ENCODE measurements at places on chromosomes 6 and 20. TPM values are rescaled to one million over a fixed set of nuclear protein-coding genes. Genes with fewer than 3 reads are reported as not detected.

- DNase-seq = no peak
Observed at GRCh38 chr20:57301026-57301425, 28.6 kb upstream of the SPO11 start.

Gene IPCEF1
- not detected for polyA plus RNA-seq

DNA sequence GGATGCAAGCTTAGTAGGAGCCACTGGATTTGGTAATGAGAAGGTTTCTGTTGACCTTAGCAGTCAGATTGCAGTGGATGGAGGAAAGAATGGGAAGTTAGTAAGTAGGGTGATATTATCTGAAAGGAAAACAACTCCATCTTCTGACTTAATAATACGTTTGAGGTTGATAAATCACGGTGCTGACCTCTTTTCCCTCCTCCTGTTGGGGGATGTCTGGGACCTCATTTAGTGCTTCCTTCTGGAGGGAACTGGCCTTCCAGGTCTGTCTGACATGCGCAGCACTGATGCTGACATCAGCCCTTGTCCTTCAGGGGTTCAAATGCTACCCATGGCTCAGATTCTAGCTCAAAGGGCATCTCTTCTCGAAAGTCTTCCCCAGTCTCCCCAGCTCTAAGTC is 48.2 kb upstream of the AKAP12 start:
- DNase-seq = no peak

- DNase-seq = no peak
Observed at GRCh38 chr6:89183294-89183693, 33.9 kb downstream of the GABRR1 start.

DNA sequence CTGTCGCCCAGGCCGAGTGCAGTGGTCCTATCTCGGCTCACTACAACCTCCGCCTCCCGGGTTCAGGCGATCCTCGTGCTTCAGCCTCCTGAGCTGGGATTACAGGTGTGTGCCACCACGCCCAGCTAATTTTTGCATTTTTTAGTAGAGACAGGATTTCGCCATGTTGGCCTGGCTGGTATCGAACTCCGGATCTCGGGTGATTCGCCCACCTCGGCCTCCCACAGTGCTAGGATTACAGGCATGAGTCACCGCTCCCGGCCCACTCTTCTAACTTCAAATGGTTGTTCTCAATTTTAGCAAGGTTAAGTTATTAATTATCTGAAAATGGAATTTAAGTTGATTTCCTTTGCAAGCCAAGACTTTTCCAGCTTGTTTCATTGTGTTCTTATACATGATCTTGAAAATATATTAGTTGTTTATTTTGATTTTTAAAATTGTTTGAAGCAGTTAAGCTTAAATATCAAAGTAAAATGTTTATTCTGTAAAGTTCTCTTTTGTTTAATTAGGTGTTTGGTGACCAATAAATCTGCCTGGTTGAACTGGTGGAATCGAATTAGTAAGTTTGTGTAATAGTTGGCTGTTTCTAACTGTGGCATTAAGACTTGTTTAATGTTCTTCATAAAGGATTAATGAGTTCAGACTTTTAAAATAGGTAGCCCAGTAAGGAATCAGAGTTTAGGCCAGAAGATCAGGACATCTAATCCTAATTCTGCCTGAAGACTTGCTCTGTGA is 2.3 kb downstream of the PM20D2 start:
- DNase-seq = no peak

DNA sequence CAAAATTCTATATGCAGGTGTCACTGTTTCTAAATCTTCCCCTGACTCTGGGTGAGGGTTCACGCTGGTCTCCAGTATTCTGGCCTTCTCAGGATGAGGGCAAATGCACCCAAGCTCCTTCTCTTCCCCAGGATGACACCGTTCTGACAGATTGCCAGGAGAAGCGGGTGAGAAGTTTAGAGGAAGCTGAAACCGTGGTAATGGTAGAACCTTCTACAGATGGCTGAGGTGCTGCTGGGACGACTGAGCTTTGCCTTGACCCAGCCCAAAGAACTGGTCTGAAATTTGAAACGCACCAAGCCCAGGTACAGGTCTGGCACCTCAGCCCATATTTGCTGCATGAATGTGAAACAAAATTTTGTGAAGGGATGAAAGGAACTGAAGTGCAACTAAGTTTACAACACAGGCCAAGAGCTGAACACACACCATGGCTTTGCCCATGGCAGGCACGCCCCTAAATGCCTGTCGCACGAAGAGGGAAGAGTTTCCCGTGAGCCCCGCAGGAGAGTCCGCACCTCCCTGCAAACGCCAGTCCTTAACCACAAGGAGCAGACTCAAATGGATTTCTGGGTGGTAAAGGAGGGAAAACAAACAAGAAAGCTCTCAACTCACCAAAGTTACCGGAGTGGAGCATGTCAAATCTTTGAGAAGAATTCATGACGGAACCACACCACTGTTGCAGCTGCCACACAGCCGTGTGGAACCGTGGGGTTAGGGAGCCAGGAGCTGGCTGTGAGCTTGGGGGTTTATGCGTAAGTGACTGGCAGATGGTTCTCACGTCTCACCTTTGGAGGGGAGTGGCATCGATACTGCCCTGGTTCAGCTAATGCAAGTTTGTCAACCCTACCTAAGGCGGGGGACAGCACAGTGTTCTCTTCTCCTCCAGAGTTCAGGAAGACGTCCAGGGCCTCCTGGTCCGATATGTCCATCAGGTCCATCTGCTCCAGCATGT is 138.9 kb downstream of the DTNBP1 start:
- no peak for DNase-seq

DNA sequence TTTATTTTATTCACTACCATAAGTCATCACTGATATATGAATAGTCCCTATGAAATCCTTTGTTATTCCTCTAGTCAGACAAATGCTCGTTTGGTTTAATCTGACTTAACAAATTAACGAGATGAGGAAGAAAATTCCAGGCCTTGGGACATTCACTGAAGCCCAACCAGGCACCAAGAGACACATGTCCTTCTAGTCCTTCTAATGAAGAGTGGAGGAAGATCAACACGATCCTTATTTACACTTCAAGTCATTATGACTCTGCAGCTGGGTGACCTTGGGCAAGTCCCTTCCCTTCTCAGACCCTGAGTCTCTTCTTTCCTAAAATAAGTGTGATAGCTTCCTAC is 117.5 kb downstream of the CEBPB start:
- no peak for DNase-seq

GRCh38 chr6:132511831-132512220 is 1.1 kb downstream of the STX7 start:
- no peak for DNase-seq
